ENCODE measurements at places on chromosomes 4 and X.
A peak's percentile ranks its signal among the peaks of the same experiment; 100 is the strongest.

- DNase-seq: no peak
These were observed 633.7 kb upstream of the HTR2C start for GRCh38 chrX:113950081-113950678.

DNA sequence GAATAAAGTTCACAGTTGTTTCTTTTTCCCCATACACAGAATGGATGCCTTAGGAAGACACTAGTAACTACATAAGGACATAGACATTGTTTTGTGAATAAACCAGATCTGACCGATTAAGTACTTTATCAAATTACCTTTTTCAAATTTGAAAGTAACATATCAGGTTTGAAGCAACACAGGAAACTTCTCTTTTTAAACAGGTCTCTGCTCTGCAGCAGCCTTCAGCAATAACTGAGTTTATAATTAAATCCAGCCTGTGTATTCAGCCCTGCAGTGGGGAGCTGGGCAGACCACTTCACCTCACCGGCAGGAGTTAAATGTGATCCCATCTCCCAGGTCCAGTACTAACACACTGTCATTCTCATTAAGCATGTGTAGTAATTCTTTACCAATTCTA, 68.3 kb upstream of the ATOH1 start:
- no peak for DNase-seq

GRCh38 chrX:40877887-40878286, 142.5 kb upstream of the MED14 start:
- DNase-seq: no peak

- no peak for DNase-seq
These were observed 1925.5 kb downstream of the PCDH7 start for GRCh38 chr4:32645653-32646052.

DNA sequence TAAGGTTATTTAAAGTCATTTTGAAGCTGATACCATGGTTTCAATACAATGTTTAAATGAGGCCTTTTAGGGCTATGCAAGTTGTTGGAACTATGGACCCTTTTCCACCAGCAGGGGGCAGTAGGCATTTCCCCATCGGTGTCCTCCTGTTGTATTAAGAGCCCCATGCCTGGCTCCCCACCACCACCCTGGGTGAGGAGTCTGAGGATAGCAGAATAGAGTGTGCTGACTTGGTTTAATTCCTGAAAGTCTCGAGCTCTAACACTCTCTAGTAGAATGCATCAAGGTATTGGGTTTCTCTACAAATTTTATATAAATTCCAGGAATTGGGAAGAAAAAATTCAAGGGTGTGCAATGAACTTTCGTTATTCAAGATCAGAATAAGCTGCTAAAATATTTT, 234.8 kb upstream of the JADE1 start:
- DNase-seq: peak; percentile 59

DNA sequence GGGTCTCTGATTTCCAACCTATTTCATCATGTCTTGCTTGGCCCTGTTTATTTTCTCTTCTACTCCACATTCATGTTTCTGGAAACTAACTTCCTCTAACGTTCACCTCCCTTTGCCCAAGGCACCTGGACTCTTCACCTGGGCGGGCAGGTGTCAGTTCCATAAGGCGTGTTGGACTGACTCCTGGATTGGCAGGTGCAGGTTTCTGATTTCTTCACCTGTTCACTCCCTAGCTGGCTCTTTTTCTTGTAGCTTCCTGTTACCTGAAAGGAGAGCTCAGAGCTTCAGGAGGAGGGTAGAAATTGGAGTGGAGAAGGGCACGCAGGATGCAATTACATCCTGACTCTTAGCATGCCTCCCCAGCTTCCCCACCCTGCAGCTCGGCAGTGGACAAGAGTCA, 350.8 kb upstream of the KLF3 start:
- DNase-seq: no peak

GRCh38 chrX:11499076-11500044, 166.4 kb downstream of the ARHGAP6 start:
- no peak for DNase-seq
